ENCODE measurements at places on chromosomes 3 and 15.

DNA sequence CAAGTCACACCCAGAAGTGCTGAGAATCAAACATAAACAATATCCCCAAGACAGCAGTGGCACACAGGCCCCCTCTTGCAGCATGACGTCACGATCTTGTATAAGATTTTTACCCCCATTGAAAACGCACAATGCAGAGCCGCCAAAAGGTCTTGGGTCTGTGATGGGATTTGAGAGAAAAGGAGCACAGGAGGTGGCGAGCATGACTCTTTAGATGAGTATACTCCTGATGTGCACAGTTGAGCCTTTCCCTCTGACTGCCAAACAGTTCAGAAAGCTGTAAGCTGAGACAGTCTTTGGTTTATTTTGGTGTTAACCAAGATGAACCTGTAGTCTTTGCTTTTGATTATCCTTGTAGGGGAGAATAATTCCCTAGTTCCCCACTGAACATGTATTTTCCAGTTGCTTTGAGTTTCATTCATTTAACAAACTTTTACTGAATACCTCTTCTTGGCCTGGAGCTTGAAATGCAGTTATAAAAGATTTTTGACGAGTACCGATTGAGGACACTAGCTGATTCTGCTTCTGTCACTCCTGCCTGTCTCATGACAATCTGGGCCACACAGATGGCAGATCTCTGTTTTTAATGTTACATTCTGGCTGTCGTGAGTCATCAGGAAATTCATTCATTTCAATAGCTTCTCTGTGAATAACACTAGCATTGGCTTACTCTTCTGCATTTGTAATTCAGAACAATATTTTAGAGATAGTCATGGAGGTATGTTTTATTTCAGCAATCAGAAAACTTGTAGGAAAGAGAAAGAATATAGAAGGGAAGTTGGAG lies 28.9 kb downstream of the CFAP91 start:
- DNase-seq, result no peak

DNA sequence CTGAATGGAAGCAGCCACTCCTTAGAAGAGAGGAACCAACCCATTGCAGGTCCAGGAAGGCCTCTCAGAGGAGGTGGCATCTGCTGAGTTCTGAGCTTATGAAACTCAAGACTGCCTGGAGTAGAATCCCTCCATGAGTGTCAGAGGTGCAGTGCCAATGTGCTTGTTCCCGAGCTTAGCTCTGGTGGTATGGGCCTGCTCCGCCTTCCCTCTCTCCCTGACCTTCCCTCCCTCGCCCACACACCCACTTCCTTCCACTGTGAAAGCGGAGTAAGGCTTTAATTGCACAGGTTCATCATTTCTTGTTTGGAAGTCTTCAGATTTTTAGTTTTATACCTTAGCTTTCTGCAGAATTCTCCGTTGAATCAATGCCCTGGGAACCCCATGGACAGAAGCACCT lies 208.0 kb upstream of the BHLHE40 start:
- DNase-seq, result no peak

DNA sequence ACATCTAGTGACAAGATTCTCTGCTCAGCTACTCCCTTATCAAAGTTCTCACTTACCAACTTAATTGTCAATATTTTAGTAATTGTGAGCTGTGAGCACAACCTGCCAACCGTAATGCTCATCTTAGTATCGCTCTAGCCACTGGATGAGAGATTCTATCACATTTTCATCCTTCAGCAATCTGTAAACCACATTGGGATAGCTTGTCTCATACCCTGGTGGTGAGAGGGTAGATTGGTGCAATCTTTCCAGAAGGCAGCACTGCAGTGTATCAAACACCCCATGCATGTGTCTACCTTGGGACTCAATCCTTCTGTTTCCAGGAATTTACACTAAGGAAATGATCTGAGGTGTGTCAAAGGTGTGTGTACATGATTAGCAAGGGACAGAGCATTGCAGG lies 18.9 kb upstream of the ATP8B4 start:
- DNase-seq, result no peak

DNA sequence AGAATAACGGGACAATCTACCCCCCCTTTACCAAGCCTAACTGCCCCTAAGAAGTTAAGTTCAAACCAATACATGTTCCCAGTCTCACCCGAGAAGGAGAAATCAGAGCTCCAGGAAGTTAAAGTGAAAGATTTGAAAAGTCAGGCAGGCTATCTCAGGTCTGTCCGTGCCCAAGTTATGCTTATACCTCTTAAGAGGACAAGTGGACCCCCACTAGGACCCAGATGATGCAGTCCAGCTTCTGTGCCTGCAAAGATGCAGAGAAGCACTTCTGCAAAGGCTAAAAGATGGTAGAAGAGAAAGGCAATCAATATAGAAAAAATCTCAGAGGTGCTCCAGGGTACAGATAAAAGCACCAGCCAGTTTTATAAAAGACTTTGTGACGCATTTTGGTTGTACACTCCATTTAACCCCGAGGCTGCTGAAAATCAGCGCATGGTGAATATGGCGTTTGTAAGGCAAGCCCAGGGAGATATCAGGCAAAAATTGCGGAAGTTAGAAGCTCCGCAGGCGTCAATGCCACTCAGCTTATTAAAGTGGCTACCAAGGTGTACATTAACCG lies 9.8 kb upstream of the SLC9C1 start:
- peak; percentile 26 for DNase-seq

- no peak for DNase-seq
These were observed 9.1 kb upstream of the OXTR start for GRCh38 chr3:8778475-8778874.

DNA sequence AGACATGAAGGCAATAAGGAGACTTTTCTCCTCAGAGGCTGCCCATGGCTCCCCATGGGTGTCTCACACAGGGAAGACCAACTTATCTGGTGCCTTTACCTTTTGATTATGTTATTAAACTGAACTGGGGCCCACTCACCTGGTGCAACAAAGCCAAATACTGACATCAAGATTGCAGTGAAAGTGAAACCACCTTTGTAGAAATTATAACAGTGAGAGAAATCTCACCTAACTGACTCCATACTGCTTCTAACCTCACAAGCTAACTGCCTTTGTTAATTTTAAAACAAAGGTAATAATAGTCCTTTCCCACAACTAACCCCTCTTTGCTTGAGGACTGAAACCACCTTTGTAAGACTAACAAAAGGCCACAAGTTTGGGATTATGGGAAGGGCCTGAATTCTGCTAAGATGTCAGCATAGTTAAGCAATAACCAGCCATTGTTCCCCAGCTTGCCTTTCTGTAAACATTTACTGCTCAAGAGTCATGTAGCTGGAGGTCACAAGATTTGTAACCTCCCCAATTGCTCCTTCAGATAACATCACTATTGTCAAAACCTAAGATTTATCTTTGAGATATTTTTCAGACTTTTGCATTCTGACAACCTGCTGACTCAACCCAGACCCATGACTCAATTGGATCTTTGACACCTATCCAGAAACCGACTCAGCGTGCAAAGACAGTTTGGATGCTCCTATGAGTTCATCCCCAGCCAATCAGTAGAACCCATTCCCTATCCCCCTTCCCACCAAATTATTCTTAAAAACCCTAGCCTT lies 420.3 kb upstream of the CFAP20DC start:
- no peak for DNase-seq

DNA sequence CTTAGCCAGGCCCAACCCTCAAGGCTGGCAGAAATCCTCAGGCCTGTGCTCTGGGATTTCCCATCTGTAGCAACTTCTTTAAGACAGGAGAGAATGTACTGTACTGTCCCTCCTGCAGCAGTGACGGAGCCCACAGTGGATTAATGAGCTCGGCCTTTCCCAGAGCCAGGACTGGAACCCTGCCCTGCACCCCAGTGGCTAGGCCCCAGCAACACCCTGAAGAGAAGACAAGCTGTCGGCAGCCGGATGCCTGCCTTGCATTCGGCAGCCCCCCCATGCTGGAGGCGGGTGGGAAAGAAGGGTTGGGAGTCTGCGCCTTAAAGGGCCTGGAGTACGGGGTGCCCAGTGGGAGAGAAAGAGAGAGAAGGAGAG lies 32.0 kb downstream of the KLHL25 start:
- DNase-seq, result no peak

DNA sequence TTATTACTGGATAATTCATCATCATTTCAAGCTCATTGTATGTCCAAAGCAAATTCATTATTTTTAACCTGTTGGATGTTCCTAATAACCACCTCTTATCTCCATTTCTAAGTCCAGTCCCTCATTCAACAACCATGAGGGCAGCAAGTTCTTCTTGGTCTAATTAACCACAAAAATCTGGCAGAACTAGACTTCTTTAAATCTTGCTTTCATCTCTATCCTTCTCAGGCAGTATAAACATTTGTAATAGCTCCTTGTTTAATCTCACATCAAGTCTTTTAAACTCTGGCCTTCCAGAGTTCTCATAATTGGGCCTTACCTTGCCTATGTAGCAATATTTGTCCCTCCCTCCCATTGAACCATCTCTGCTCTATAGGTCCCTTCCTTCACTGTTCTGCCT lies 17.0 kb upstream of the GHSR start:
- DNase-seq, result no peak

DNA sequence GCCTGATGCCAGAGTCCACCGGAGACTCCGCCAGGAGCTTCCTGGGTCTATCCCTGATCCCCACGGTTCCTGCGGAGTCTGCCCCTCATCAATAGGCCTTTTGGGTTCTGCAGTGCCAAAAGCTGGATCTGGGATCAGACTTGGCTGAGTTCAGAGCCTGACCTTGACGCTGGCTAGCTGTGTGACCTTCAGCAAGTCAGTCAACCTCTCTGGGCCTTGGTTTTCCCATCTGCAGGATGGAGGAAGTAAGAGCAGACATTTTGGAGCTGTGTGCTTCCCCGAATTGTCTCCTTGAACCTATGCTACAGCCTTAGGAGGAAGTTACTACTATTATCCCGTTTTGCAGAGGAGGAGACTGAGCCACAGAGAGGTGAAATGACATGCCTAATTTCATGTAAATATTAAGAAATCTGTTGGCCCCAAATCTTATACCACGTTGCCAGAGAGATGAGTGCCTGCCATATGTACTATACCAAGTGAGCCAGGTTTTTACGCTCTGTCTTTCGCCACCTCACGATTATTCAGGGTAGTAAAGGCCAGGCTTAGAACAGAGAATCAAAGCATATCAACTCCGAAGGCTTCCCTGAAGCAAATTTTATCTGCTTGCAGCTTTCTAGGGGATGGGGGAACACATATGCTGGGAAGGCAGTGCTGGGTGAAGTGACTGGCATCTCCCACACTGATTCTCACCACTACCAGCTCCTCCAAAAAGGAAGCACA lies 112.5 kb downstream of the SRGAP3 start:
- DNase-seq, result no peak

GRCh38 chr15:45637552-45638033 lies 2.8 kb downstream of the SQOR start:
- DNase-seq, result peak; percentile 60

GRCh38 chr15:72217216-72217615 lies 13.8 kb downstream of the PKM start:
- no peak for DNase-seq

DNA sequence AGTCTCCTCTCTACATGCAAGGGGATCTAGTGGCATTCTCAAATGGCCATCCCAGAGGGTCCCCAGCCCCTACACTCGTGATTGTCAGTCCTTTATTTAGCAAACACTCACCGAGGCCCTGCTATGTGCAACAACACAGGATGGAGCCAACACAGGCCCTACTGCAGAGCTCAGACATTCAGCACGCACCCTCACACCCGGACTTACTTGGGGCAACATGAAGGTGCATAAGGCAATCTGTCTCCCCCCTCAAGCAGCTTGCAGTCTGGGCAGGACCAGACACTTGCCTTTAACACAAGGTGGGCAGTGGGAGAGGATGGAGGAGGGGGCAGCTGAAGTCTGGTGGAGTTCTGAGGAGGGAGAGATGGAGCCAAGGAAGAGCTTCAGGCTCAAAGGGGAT lies 258.4 kb downstream of the XXYLT1 start:
- no peak for DNase-seq

- peak; percentile 63 for DNase-seq
These were observed 69.7 kb upstream of the LRRFIP2 start for GRCh38 chr3:37243820-37244748.

GRCh38 chr3:51668756-51669155 lies 2.3 kb upstream of the TEX264 start:
- DNase-seq, result no peak

- no peak for DNase-seq
These were observed 35.7 kb downstream of the CORO2B start for GRCh38 chr15:68614286-68615035.

DNA sequence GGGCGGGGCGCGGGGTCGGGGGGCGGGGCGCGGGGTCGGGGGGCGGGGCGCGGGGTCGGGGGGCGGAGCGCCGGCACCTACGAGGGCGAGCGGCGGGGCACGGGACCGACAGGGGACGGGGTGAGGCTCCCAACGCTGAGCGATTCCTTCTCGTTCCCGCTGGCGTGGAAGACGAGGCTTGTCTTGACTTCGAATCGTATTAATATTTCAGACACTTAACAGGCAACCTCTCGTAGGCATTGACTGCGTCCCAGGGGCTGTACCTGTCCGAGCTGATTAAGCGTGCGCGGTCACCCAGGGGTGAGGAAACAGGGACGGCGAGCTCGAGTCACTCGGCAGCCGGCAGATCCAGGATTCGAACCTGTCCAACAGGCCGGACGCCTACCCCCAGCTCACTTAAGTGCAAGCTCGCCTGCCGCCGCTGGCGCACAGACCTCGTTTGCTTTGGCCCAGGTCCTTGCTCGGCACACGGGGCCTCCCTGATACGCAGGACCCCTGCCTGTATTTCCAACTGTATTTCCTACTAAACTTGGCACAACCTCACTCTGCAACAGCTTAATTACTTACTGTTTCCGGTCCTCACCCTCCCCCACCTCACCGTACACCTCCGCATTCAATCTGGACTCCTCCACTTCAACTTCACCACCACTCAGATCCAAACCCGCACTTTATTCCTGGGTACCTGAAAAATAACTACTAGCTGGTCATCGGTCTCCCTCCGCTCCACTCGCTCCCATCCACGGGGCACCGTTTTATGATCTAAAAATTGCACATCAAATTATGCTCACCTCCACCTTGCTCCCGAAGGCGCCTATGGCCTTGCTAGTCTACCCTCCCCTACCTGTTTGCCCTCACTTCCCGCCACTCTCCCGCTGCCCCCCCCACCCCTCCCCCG lies 722 bp upstream of the ZXDC start:
- no peak for DNase-seq
